ENCODE measurements at places on chromosomes 4 and X.

DNA sequence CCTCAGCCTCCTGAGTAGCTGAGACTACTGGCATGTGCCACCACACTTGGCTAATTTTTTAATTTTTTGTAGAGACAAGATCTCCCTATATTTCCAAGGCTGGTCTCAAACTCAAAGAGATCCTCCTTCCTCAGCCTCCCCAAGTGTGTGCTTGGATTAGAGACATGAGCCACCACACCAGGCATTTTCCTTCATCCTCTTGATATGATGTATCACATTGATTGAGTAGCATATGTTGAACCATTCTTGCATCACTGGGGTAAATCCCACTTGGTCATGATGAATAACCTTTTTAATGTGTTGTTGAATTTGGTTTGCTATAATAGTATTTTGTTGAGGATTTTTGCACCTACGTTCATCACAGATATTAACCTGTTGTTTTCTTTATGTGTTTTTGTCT is 24.2 kb upstream of the PPM1K start:
- no peak for DNase-seq

GRCh38 chr4:2842687-2843262 is 869 bp upstream of the ADD1 start:
- DNase-seq: no peak

DNA sequence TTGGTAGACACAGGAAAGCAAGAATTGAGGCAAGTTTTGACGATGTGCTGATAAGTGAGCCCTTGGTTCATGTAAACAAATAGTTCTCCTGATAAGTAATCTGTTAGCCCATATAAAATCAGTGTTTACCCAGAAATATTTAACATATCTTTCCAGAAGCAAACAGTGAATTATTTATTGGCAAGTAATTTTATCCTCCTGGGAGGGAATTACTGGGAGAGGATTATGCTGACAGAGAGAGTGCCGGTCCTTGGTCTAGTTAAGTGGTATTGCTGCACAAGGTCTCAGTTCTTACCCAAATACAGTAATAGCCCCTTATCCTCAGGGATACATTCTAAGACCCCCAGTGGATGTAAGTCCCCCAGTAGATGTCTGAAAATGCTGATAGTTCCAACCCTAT is 315.4 kb downstream of the CCSER1 start:
- DNase-seq: no peak

- no peak for DNase-seq
Observed at GRCh38 chr4:77731656-77732055, 87.5 kb downstream of the CNOT6L start.

- no peak for DNase-seq
Observed at GRCh38 chr4:185775792-185776555, 36.0 kb downstream of the SORBS2 start.

GRCh38 chr4:30912098-30912714 is 192.0 kb downstream of the PCDH7 start:
- DNase-seq: no peak

DNA sequence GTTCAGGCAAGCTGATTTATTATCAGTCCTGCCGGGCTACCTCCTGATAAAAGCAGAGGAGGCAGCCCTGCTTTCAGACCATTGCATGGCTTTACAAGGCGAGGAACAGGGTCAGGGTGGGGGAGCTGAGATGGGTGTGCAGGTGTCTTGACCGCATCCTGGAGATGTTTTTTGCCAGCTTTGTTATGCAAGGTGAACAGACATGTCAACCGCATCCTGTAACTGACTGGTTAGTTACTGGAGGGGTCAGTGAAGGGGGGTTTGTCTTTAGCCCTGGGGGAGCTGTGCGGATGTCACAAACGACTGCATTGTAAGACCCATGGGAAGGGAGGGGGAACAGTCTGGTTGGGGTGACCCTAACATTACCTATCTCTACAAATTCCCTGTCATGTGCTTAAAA is 10.0 kb downstream of the ADAM29 start:
- no peak for DNase-seq

DNA sequence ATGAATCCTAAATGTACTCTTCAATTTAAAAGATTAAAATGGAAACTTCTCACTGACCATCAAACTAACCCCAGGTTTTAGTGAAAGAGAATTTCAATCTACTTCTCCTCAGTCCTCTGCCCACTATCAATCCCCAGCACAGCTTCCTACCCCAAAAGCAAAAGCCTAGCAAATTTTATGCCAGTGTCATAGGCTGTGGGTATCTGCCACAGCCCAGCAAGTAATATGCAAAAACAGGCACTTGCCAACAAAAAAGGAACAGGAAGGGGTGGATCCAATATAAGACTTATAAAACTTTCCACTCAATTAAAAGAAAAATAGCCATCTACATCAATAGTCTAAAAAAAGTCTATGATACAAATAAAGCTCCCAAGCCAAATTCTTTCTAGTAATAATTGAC is 22.3 kb downstream of the CAMK2D start:
- DNase-seq: no peak

DNA sequence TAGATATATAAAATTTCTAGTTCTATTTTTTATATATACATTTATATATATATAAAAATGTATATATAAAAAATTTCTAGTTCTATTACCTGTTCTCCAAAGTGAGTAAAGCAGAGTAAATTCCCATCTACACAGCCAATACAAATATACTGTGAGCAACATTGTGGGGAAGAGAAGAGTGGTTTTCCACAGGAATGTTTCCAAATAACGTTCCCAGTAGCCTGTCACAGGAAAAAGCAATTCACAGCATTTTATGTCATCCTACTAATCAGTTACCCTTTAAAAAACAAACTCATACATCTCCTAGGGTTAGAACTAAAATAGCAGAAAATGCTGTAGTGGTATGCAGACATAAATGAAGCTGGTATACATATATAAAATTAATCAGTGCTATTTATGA is 44.5 kb downstream of the AASDH start:
- DNase-seq: no peak

- no peak for DNase-seq
Observed at GRCh38 chr4:2337896-2338295, 76.0 kb upstream of the MXD4 start.

- no peak for DNase-seq
Observed at GRCh38 chr4:172480471-172480870, 667.3 kb downstream of the GALNTL6 start.

DNA sequence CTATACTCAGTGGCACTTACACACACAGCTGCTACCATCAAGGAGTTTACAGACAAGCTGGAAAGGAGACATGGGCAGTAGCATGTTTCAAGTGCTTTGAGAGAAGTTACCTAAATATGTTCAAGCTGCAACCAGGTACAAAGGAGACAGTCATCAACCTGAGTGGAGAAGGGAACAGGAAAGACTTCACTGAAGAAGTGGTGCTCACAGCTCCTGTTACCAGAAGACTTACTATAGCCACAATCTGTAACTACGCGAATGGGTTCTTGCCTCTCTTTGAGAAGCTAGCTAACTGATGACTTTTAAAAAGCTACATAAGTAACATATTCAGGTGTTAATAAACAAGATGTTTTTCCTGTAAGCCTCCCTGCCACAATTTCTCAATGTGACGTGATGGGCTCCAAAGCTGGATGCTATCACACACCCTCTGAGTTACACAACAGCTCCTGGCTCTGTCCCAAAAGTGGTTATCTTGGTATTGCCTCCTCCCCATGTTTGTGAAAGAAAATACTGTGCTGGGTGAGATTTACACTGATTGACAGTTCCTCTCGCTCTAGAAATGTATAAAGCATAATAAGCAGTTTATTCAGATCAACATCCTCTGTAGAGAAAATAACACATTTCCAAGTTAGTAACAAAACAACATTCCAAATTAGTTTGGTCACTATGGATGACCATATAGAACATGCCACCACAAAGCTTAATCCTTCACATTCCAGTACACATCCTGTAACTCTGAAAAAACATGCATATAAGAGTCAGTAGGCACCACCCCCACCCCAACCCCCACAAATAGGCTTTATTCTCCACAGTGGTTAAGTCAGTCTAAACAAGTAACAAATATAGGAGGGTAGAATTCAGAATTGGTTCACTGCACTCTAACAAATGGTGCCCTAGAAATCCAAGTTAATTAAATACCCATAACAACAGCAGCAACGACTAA is 81.8 kb downstream of the FRYL start:
- DNase-seq: peak; percentile 45

DNA sequence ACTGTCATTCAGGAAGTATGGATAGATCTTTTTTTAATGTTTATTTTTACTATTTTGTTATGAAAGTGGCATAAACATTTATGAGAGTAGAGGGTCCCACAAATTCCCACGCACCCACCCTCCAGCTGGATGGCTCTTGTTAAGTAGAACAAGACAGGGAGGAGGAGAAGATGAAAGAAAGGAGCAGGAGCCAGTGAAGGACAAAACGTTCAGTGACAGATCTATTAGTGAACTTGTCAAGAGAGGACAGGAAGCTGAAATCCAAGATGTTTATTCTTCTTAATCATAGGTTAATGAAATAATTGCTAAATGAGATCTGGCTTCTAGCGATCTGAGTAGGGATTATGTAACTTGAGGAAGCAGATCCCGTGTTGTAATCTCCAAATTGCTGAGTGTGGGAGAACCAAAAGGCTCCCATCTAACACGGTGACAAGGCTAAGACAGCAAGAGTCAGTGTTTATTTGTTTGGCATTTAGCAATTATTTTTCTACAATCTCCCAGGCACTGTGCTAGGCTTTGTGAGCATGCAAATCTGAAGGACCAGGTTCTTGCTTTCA is 162.5 kb downstream of the SHROOM3 start:
- DNase-seq: no peak

GRCh38 chrX:55815546-55815945 is 98.0 kb downstream of the RRAGB start:
- no peak for DNase-seq

- DNase-seq: no peak
Observed at GRCh38 chr4:101201421-101201820, 145.9 kb downstream of the PPP3CA start.

- DNase-seq: no peak
Observed at GRCh38 chrX:134694333-134695322, 36.4 kb upstream of the PLAC1 start.

- no peak for DNase-seq
Observed at GRCh38 chr4:101942891-101943290, 152.4 kb downstream of the BANK1 start.

DNA sequence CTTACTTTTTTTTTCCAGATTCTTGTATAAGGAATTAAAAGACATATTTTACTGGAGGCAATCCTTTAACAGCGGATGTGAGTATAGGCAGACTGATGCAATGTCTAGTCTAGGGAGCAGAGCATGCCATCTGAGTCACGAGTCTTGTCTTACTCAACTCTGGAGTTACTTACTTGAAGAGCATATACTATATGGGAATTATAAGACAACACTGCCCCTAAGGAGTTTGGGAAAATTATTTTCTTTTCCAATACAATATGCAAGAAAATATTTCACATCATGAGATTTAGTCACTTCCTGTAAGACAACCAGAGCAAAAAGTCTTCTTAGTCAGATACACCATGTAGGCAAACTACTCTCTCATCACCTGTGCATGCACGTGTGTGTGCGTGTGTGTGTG is 537.3 kb upstream of the FTHL17 start:
- peak; percentile 84 for DNase-seq

DNA sequence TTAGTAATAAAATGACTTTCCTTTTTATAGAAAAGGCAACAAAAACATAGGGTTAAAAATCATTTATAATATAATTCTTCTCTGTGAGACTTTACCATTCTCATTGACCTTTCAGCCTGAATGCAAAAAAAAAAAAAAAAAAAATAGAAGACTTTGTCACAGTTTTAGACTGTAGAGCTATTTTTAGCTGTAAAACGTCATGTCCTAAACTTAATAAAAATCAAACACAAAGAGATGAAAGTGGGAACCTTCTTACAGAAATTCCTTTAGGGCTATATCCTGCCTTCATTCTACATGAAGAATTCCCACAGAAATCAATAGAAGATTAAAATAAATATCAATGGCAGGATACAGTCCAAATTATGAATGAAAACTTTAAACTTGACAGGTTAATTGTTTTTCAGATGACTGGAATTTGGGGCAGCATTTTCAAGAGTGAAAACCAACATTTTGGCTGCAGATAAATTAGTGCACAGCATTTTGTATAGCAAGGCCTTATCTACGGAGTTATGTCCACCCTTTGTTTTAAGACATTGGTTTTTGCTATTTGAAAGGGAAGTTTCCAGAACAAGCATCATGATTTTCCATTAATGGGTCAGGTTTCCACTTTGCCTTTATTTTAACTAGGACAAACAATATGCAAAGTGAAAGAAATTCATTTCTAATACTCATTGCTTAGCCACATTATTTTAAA is 219.5 kb downstream of the SPCS3 start:
- no peak for DNase-seq

DNA sequence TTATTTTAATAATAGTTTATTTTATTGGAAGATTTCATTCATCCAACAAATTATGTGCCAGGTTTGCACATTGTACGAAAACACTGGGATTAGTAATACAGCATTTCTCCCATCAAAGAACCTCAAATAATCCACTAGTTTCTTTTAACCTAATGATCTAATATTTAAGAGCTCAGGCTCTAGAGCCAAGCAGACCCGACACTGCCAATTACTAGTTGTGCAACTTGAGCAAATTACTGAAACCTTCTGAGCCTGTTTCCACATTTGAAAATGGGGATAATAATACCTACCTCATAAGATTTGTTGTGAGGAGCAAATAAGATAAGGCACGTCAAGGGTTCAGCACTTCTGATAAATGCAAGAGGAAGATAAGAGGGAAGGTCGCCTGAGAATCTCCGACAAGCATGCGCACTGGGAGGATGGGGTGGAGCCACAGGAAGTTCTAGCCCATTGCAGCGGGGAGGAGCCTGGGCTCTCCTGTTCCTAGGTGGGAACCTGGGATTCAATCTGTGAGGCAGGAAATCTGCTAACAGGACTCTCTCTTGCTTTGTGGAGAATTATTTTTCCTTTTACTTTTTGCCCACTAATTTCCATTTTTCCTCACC is 141.5 kb upstream of the SMAD1 start:
- no peak for DNase-seq

- no peak for DNase-seq
Observed at GRCh38 chr4:12548678-12549077, 935.5 kb downstream of the RAB28 start.

DNA sequence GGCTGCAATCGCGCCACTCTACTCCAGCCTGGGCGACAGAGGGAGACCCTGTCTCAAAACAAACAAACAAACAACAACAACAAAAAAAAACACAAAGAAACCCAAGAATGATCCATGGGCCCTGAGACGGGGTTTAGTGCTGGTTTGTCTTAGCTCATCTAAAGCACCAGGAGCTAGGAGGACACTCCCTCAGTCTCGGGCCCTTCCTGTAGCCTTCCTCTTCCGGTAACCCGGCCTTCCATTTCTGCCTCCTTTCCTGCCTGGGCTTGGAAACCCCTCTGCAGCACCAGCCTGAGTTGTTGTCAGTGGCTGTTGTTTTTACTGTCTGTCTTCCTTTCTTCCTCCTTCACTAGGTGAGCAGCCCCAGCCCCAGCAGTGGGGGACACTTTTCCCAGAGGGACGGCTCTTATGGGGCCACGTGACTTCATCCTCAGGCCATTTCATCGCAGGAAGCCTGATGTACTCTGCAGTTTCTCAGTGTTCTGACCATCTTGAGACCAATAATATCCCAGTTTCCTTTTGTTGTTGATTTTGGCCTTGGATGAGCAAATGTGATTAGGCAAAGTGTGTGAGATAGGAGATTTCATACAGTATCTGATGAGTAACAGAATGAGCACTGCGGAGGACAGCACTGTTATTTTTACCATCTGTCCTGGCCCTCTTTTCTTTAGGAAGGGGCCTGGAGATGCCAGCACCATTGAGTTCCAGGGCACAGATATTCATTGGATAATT is 90.1 kb downstream of the ANAPC4 start:
- DNase-seq: no peak
